ENCODE measurements at places on chromosomes 4 and X.

- no peak for DNase-seq
Observed at GRCh38 chr4:52956691-52957090, 94.6 kb downstream of the RASL11B start.

DNA sequence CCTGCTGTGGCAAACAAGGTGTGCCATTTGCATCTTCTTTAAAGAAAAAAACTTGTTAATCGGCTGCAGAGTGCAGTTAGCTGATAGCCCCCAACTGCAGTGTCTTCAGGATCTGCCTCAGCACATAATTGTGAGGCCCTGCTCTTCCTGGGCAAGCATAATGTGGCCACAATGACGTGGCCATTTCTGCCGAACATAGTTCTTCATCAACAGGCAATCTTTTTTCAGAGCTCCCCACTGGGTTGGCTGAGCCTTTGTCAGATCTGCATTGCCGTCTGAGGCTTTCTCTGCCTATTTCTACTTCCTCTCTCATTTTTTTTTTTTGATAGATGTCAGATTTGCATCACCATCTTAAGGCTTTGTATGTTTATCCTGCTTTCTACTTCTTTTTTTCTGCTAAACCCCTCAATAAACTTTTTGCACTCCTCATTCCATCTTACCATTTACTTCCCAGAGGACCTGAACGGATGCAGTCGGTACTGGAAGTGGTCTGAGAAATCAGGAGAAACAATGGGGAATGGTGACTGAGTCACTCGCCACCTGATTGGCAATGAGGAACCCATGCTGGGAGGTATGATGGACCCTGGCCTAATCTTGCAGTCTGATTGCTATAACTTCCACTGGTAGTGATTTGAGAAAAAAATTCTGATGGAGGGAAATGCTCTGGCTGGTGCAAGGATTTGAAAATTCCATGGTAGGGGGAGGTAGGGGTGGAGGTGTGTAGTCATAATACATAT lies 21.2 kb upstream of the TAB3 start:
- DNase-seq, result no peak

GRCh38 chrX:9456250-9457074 lies 8.4 kb upstream of the TBL1X start:
- DNase-seq, result no peak

GRCh38 chr4:109174224-109174953 lies 128.1 kb downstream of the COL25A1 start:
- no peak for DNase-seq

GRCh38 chrX:68177542-68177941 lies 255.8 kb downstream of the OPHN1 start:
- no peak for DNase-seq

GRCh38 chr4:113604955-113605354 lies 156.6 kb downstream of the CAMK2D start:
- no peak for DNase-seq

- peak; percentile 85 for DNase-seq
Observed at GRCh38 chrX:1239681-1240142, 27.3 kb upstream of the CRLF2 start.

GRCh38 chr4:134585972-134586371 lies 384.4 kb upstream of the PABPC4L start:
- no peak for DNase-seq

GRCh38 chrX:74536832-74537371 lies 77.5 kb downstream of the RLIM start:
- no peak for DNase-seq

- DNase-seq, result no peak
Observed at GRCh38 chr4:149345424-149345823, 470.2 kb downstream of the IQCM start.

DNA sequence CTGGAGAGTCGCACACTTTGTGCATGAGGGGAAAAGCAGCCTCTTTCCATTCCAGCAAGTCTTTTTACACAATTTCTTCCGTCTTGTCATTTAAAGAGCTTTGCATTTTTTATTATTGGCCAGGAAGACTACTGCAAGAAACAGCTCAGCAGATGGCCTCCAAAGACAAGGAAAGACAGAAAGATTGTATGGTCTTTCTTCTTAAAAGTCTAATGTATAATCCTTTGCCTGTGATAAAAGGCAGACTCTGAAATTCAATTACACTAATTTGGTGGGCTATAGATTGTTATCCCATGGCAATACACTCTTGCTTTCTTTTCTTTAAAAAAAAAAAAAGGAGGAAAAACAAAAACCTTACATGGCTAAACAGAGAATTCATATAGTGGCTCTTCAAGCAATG lies 5.9 kb downstream of the CAPN6 start:
- DNase-seq, result no peak

DNA sequence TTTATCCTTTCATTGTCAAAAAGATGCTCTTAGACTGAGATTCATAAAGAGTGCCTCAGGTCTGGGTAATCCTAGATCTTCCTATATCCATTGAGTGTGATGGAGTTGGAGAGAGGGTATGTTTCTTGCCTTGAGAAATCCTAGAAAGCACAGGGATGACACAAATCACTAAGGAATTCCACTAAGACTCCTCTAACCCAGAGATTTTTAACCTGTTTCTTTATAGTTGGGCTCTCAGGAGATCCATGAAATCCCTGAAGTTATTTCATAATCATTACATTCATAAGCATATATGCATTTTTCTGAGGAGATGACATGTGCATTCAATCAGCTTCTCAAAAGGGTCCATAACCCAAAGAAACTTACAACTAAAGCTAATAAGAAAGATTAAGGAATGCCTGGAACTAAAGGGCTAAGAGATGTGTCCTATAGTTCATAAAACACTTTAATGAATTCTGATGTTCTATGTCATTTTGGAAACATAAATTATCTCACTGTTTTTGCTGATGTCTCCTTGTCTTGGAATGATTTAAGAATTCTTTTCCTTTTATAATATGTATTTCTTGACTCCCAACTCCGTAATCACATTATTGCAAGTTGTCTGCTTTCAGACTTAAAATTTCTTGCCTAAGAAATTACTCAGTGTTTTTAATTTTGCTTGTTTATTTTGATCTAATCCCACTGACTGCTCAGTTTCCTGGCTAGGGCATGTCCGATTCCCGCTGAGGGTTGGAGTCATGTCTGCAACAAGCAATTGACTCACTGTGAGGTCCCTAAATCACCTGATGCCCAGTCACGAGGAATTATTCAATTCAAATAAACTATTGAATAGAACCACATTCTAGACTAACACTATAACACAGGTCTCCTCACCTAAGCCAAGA lies 2.8 kb upstream of the AMTN start:
- no peak for DNase-seq

DNA sequence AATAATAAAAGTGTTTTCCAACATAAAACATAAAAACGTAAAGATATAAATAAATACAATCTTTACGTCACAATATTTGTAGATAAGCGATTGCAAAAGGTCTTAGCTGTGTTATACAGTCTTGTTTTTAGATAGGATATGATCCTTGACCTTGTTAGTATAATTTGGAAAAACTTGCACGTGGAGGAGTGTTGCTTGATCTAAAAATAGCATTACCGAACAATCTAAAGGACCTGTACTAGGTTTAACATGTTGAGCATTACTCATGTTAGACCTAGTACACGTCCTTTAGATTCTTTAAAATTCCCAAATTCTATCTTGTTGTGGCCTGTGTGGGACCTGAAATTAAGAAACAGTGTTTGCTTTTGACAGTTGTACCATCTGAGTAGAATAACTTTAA lies 1.6 kb downstream of the METAP1 start:
- DNase-seq, result no peak

DNA sequence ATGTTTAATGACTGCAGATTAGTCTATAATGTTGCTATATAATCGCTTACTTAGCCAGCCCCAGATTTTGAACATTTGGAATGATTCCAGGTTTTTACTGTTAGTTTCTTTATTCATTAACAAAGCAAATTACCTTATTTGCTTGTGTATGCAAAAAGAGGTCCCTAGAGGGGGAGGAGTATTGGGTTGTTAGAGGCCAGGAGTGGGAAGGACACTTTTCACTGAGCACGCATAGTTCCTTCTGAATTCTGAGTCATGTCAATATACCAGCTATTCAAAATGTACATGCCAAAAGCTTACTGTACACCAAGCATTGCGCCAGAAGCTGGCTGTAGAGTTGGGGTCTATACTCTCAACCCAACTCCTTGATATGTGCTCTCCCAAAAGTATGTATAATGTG lies 5.1 kb upstream of the DGAT2L6 start:
- DNase-seq, result no peak

- no peak for DNase-seq
Observed at GRCh38 chr4:158094413-158095134, 78.3 kb downstream of the GASK1B start.

- DNase-seq, result no peak
Observed at GRCh38 chr4:53647547-53647946, 56.3 kb upstream of the LNX1 start.

- DNase-seq, result no peak
Observed at GRCh38 chrX:16930392-16930791, 16.1 kb upstream of the REPS2 start.

- DNase-seq, result no peak
Observed at GRCh38 chr4:171117457-171117856, 695.7 kb upstream of the GALNTL6 start.

DNA sequence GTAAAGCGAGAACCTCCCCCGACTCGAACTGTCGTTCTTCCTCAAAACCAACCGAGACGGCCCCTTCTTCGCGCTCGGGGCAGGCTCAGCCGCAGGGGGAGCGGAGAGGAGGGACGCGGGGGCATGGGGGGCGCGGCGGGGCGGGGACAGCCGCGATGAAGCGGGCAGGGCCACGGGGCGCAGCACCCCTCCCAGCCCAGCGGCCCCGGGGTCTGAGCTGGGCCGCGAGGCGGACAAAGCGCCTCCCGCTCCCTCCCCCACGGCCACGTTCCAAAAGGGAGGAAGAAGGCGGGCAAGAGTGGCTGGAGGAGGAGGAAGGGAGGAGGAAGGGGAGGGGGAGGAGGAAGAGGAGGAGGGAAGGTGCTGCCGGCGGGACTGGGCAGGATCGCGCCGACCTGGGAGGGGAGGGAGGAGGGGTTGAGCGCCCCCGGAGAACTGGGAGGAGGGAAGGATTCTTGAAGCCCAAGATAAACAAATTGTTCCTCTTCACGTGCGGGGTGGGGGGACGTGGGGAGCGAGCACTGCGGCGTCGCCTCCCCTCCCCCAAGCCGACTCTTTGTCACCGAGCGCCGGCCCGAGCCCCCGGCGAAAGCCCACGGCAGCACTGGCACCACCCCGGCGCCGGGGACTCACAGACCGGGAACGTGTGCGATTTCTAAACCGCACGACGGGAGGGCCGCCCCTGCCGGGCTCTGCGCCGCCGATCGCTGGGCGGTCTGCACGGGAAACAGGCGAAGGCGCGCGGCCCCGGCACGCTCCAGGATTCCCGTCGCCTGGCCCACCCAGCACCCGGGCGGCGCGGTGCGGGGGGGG lies 2.9 kb downstream of the MAML3 start:
- peak; percentile 92 for DNase-seq

DNA sequence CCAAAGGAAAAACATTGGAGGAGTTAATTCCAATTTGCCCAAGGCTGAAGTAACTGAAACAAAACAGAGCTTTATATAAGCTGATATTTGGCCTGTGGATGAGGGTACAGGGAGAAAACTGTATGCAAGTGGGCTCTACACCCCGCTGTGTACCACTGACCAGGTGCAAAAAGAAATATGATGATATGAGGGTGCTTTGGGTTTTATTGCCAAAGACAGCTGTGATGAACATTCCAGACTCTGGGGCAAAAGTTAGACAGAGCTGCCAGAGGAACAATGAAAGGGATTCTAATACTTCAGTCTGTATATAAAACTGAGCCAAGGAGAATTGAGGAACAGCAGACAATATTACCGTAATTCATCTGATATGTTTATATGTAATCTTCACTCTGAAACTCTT lies 117.4 kb downstream of the MID1 start:
- DNase-seq, result no peak

- no peak for DNase-seq
Observed at GRCh38 chrX:106378616-106379015, 210.5 kb downstream of the PWWP3B start.

DNA sequence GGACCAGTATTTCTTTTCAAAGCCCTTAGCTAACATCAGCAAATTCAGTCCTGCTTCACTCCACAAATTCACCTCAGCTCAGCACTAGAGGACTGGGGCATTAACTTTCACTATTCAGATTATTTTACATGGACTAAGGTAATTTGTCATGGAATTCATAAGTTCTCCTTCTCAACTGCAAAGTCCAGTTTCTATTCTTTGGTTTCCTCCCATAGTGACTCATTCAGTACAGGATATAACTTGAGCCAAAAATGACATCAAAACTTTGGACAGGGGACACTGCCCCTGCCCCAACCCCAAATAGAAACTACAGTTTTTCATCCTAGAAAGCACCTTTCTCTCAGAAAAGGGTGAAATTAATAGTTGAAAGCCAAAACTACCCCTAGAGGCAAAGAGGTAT lies 52.7 kb downstream of the COX7B2 start:
- DNase-seq, result no peak

GRCh38 chrX:72057849-72058248 lies 73.9 kb downstream of the RTL5 start:
- DNase-seq, result no peak

DNA sequence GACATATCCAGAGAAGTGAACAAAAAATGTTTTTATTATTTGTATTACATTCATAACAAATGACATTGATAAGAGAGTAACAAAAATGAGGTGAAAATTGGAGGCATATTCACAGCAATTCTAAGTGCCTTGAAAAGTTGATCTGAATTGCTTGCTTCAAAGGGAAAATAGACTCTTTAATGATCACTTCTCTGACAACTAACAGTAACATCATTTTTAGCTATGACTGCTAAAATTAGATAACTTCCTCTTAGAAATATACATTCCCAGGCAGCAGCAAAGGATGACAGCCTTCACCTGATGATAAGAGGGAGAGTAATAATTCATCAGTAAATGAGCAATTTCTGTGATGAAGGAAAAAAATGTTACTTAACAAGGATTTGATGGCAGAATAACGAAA lies 472.5 kb downstream of the PCDH10 start:
- no peak for DNase-seq

- DNase-seq, result no peak
Observed at GRCh38 chr4:77001907-77002306, 52.4 kb downstream of the SEPTIN11 start.

GRCh38 chrX:135170877-135171519 lies at the start of gene CT55:
CT55 (minus strand) TSS chrX:135171398; CDS start chrX:135171171, 227 bp downstream.
- DNase-seq, result no peak

- DNase-seq, result no peak
Observed at GRCh38 chr4:83542225-83542624, 6.3 kb downstream of the GPAT3 start.

- no peak for DNase-seq
Observed at GRCh38 chr4:9792381-9792780, 10.9 kb downstream of the DRD5 start.
